ENCODE measurements at places on chromosomes 3 and 15.

DNA sequence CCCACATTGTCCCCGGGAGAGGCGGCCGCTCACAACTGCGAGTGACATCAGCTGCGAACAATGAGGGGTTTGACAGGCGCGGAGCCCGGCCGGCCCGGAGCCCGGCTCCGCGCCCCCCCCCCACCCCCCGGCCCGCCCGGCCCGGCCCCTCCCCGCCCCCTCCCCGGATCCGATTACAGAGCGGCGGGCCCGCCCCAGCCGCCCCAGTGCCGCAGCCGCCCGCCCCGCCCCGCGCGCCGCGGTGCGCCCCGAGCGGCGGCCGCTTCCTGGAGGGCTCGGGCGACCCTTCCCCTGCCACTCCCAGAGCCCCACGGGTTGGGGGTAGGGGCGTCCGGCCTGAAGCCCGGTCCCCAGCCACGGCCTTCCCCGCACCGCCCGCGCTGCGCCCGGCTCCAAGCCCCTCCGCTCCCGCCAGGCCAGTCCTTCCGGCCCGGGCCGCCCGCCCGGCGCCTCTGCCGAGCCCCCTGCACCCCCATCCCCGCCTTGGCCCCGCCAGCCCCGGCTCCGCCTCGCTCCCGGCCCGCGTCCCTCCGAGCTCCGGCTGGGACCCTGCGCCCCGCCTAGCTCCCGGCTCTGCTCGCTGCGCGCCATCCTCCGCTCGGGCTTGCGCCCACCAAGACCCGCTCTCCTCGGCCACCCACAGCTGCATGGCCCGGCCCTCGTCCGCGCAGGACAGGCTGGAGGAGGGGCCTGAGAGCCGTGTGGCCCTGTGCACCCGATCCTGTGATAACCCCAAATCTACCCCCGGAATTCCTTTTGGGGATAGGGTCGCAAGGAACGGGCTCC, at the start of gene PCBP4:
PCBP4 (minus strand) TSS at position 71 of the 786 bp plus-strand sequence. CDS start 6,214 bp downstream, outside the sequence.
- no peak for DNase-seq

DNA sequence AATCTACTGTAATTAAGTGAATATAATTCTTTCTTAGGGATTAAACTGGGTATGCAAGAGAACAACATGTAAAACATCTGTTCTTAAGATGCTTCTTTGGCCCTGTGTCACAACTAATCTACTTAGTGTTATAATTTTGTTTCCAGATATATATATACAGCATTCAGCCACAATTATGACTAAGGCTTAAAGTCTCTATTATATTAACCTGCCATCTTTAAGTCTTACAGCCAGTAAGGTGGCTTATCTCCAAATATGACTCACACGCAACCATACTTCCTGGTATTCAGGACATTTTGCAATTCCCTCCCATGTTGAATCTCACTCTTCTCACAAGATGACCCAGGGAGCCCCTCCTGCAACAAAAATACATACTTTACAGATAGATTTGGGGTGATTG, 6.6 kb upstream of the KBTBD8 start:
- DNase-seq: no peak

GRCh38 chr3:62882676-62883200, 7.5 kb upstream of the CADPS start:
- DNase-seq: no peak

- no peak for DNase-seq
Measured at GRCh38 chr3:142236173-142236572, 10.8 kb upstream of the GK5 start.

DNA sequence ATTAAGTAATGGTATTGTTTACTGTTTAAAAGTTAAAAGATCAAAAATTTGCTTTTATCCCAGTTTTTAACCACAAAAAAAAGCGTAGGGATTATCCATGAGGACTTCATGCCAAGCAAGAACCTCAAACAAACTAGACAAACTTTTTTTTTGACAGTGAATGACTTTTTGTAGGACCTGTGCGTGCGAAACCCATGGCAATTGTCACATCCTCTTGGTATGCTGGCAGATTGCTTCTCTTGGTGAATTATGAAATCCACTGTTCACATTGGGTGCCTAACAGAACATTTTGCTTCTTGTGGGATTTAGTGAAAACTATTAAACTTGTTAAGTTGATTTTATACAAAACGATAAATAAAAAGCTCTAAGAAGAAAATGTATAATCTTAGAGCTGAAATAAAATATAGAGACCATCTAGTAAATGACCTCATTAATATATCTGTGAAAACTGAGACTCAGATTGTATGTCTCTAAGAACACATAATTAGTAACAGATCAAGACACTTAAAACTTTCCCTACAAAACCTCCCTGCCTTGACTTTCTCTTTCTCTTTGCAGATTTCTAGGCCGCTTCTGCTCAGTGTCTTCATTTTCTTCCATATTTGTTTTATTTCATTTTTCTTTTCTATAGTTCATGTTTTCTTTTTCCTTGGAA, 87.3 kb upstream of the CGNL1 start:
- DNase-seq: no peak

DNA sequence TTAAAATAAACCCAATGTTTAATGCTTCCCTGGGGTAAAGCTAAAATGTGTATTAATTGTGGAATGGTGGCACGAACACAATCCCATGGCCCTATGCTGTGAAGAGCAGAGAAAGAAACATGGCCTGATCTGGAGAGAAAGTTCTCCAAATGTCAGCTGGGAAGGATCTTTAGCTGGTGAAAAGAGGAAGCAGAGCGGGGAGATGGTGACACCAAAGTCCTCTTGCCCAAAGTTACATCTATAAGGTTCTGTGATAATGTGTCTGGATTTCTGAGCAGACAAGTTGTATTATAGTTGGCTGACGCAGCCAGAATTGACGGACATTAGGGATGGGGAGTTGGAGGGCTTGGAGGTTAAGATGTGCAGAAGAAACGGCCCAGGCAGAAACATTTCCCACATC, 196.2 kb downstream of the CHST2 start:
- no peak for DNase-seq

DNA sequence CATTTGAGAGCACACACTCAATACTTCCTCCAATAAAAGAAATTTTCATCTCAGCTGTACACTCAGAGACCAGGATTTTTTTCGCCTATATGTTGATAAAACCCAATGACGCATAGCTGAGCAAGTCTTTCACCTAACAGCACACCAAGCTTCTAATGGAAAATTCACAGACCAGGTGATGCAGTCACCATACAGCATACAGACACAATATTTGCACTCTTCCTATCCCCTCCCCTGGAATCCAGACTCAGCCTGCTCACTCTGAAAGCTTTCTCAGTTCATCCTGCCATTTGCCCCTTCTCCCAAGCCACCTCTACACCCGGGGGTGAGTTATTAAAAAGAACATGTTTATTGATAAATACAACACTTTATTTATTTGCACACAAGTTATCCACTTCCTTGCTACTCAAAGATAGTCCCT, 1.7 kb downstream of the TBC1D5 start:
- DNase-seq: no peak

Data from T-helper 1 cell (primary cell).